ENCODE measurements at places on chromosomes 11 and 22. TPM values are rescaled to one million over a fixed set of nuclear protein-coding genes. Genes with fewer than 3 reads are reported as not detected.

DNA sequence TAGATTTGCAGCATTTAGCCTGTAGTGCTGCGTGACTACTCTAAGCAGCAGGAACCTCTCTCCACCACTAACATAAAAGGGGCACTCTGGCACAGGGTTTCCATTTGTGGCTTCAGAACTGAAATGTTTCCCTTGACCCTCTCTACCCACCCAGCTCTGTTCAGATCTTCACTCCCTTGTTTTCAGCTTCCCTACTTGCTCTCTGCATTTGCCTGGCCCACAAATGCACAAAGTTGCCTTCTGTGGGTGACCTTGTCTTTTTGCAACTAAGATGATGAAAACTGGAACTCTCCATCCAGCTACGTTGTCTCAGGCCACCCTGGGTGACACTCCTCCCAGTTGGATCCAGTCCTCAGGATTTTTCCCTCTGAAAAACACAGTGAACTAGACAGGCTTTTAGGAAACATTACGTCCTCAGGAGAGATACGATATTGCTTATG lies 19.8 kb upstream of the PSMA1 start:
- H3K27me3 ChIP-seq: no peaks in the 10 kb centered on the region
- H3K27ac ChIP-seq: no peak overlapping the region
- H3K4me1 ChIP-seq: peaks cover 10% of the 10 kb centered on the region
- no peak overlapping the region for H3K4me3 ChIP-seq
- no peaks in the 10 kb centered on the region for H3K36me3 ChIP-seq

GRCh38 chr11:1404461-1405185 lies 14.9 kb downstream of the BRSK2 start:
- H3K4me3 ChIP-seq: no peak overlapping the region
- H3K27me3 ChIP-seq: no peaks in the 10 kb centered on the region
- no peak overlapping the region for H3K27ac ChIP-seq
- no peak for DNase-seq

DNA sequence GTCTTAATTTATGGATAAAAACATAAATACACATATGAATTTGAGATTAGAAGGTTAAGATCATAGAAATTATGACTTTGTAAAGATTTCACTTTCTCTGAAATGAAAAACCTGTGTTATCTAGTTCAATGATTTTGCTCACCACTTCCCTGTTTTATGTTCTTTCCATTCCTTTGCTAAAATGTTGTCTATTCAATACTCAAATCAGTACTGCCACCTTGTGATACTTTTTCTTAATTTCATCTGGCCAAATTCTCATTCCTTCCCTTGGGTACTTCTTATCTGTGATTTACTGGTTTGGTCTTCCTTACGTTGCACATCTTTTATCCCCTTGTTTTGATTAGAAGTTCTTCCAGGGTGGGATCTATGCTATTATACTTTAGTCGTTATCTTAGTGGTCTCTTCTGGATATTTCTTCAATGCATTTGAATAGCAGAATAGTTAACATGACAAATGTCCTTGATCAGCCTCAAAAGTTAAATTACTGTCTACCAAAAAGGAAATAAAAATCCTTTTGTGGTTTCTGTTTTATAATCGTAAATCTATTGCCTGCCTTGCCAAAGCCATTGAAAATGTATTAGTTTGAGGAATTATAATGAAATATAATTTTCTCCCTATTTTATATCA lies 197.0 kb downstream of the PGR start:
- no peaks in the 10 kb centered on the region for H3K36me3 ChIP-seq
- no peak overlapping the region for H3K4me3 ChIP-seq
- DNase-seq: no peak

The NLRP6 gene
- total RNA-seq: 0.49 TPM

GRCh38 chr11:27291302-27291889 lies 71.6 kb downstream of the CCDC34 start:
- no peaks in the 10 kb centered on the region for H3K27me3 ChIP-seq
- H3K27ac ChIP-seq: no peak overlapping the region
- no peaks in the 10 kb centered on the region for H3K4me1 ChIP-seq
- DNase-seq: no peak

DNA sequence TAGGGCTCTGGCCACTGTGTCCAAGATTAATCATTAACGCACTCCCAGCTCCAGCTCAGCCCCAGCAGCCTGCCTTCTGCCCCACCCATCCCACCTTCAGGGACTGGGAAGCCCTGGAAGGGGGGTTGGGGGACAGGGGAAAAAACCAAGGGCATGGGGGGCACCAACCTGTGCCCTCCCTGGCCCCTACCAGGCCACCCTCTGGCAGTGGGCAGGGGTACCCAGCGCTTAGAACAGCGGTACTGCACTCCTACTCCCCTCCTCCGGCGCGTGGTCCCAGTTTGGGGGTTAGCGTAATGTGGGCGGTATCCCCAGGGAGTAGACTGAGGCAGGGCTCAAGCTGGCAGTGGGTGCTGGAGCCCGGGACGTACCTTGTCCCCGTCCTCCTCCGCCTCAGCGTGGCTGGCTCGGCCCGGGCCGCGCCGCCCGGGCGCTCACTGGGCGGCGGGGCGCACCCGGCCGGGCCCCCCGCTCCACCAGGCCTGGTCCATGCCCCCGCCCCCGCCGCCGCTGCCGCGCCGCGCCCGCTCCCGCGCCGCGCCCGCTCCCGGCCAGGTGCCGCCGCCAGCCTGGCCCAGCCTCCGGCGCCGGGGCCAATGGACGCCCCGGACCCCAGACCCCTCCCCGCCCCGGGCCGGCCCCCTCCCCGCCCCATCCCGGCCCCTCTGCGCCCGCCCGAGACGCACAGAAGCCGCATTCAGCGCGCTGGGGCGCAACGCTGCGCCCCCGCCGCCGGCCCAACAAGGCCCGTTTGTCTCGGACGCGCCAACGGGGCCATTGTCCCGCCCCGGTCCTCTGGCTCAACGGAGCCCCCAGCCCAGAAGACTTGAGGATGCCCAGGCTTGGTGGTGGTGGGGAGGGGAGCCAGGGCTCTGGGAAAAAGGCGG lies at the start of gene GAL3ST1:
Gene GAL3ST1, minus strand, starts transcription at position 571 of the 887 bp plus-strand sequence. CDS start 17,273 bp downstream, outside the sequence.
- H3K4me1 ChIP-seq: peaks cover 16% of the 10 kb centered on the region
- H3K4me3 ChIP-seq: peak within 1 kb of the TSS; percentile 36
- no peaks in the 10 kb centered on the region for H3K27me3 ChIP-seq

- peaks cover 31% of the 10 kb centered on the region for H3K4me1 ChIP-seq
- H3K36me3 ChIP-seq: no peaks in the 10 kb centered on the region
Observed at GRCh38 chr11:10730151-10730550, 20.9 kb upstream of the CTR9 start.

DNA sequence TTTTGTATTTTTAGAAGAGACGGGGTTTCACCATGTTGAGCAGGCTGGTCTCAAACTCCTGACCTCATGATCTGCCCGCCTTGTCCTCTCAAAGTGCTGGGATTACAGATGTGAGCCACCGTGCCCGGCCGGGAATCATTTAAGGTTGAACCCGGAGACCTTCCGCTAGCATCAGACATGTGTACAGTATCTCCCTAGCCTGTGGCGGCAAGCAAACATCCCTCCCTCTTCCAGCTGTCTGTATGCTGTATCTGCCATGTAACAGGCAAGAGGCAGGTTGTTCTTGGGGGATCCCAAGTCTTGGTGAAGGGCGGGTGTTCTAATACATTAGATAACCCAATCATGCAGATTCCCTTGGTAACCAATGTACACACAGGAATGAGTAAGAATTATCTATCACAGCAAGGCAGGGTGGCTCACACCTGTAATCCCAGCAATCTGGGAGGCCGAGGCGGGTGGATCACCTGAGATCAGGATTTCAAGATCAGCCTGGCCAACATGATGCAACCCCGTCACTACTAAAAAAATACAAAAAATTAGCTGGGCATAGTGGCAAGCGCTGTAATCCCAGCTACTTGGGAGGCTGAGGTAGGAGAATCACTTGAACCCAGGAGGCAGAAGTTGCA lies 58.1 kb upstream of the RBFOX2 start:
- H3K4me1 ChIP-seq: no peaks in the 10 kb centered on the region
- no peak overlapping the region for H3K27ac ChIP-seq
- no peaks in the 10 kb centered on the region for H3K36me3 ChIP-seq
- no peak overlapping the region for H3K4me3 ChIP-seq
- DNase-seq: no peak
- H3K27me3 ChIP-seq: no peaks in the 10 kb centered on the region

DNA sequence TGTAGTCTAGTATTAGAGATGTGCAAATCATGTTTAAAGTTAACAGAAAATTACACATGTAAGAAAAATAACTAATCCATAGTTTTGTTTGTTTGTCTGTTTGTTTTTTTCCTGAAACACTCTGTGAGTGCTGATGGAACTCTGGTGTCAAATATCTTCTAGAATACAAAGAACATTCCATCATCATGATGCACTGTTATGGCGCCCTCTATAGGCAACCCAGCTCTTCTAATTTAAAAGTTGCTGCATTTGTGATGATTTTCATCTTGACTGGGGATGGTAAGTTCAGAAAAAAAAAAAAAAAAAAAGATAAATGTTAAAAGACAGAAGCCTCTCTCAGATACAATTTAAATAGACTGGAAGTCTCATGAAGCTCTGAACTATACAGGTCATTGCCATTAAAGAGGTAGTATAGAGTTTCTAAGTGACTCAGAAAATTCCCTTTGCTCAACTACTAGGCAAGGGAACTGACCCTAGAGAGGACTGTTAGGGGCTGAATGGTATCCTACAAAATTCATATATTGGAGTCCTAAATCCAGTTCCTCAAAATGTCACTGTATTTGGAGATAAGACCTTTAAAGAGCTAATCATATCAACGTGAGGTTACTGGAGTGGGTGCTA lies 597.2 kb upstream of the ANO3 start:
- DNase-seq: no peak
- no peaks in the 10 kb centered on the region for H3K4me1 ChIP-seq
- no peak overlapping the region for H3K4me3 ChIP-seq
- H3K27me3 ChIP-seq: no peaks in the 10 kb centered on the region
- H3K36me3 ChIP-seq: no peaks in the 10 kb centered on the region
- H3K27ac ChIP-seq: no peak overlapping the region

The ATL3 gene
- total RNA-seq: 72.2 TPM

- DNase-seq: no peak
- no peaks in the 10 kb centered on the region for H3K27me3 ChIP-seq
- no peak overlapping the region for H3K4me3 ChIP-seq
- no peaks in the 10 kb centered on the region for H3K36me3 ChIP-seq
- no peak overlapping the region for H3K27ac ChIP-seq
Observed at GRCh38 chr11:108975026-108975425, 310.2 kb downstream of the DDX10 start.

The IGLL1 gene
- total RNA-seq: not detected

GRCh38 chr11:83702796-83703195 lies 416.6 kb upstream of the CCDC90B start:
- H3K36me3 ChIP-seq: no peaks in the 10 kb centered on the region
- H3K4me1 ChIP-seq: peaks cover 4% of the 10 kb centered on the region
- no peaks in the 10 kb centered on the region for H3K27me3 ChIP-seq
- no peak overlapping the region for H3K27ac ChIP-seq

- H3K27ac ChIP-seq: no peak overlapping the region
- no peak for DNase-seq
- H3K4me3 ChIP-seq: no peak overlapping the region
- H3K27me3 ChIP-seq: no peaks in the 10 kb centered on the region
- H3K4me1 ChIP-seq: no peaks in the 10 kb centered on the region
Observed at GRCh38 chr11:72602250-72602904, 71.8 kb downstream of the PDE2A start.

The PPFIBP2 gene
- 48.1 TPM for total RNA-seq

DNA sequence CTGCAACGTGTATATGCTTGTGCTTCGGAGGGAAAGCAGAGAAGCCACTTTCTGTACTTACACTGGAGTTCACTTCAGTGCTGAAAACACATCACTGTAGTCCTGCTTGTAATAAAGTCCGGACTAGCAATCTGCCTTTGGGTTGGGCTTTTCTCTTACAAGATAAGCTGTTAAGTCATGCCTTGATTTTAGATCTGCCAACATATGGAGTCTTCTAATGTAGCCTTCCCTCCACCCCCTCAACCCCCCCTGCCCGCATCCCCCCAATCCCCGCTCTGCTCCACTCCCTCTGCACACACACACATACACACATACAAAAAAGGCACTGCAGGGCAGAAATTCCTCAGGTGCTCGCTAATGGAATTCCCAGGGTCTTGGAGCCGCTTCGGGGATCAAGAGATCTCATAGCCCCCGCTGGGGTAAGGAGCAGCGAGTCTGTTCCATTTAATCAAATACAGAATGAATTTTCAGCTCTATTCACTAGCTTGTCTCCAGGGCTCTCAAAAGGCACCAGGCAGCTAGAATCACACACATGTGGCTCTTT lies 3.4 kb downstream of the CDON start:
- H3K4me3 ChIP-seq: no peak overlapping the region
- H3K27me3 ChIP-seq: no peaks in the 10 kb centered on the region
- H3K36me3 ChIP-seq: no peaks in the 10 kb centered on the region
- H3K4me1 ChIP-seq: peaks cover 18% of the 10 kb centered on the region
- DNase-seq: no peak
- no peak overlapping the region for H3K27ac ChIP-seq

The TNRC6B gene
- 32.7 TPM for total RNA-seq

GRCh38 chr11:62905927-62906531 lies 15.1 kb downstream of the CHRM1 start:
- no peak overlapping the region for H3K4me3 ChIP-seq
- H3K27me3 ChIP-seq: no peaks in the 10 kb centered on the region
- no peaks in the 10 kb centered on the region for H3K36me3 ChIP-seq
- no peak for DNase-seq
- H3K27ac ChIP-seq: no peak overlapping the region

- H3K27me3 ChIP-seq: no peaks in the 10 kb centered on the region
- H3K4me3 ChIP-seq: no peak overlapping the region
- no peaks in the 10 kb centered on the region for H3K36me3 ChIP-seq
- H3K4me1 ChIP-seq: no peaks in the 10 kb centered on the region
- H3K27ac ChIP-seq: no peak overlapping the region
Observed at GRCh38 chr22:37439347-37439746, 12.1 kb upstream of the ELFN2 start.

- no peak for DNase-seq
- no peaks in the 10 kb centered on the region for H3K27me3 ChIP-seq
- H3K4me3 ChIP-seq: no peak overlapping the region
- H3K27ac ChIP-seq: no peak overlapping the region
- H3K4me1 ChIP-seq: no peaks in the 10 kb centered on the region
Observed at GRCh38 chr11:41053894-41054293, 405.6 kb downstream of the LRRC4C start.

The ELMOD1 gene
- not detected for total RNA-seq

DNA sequence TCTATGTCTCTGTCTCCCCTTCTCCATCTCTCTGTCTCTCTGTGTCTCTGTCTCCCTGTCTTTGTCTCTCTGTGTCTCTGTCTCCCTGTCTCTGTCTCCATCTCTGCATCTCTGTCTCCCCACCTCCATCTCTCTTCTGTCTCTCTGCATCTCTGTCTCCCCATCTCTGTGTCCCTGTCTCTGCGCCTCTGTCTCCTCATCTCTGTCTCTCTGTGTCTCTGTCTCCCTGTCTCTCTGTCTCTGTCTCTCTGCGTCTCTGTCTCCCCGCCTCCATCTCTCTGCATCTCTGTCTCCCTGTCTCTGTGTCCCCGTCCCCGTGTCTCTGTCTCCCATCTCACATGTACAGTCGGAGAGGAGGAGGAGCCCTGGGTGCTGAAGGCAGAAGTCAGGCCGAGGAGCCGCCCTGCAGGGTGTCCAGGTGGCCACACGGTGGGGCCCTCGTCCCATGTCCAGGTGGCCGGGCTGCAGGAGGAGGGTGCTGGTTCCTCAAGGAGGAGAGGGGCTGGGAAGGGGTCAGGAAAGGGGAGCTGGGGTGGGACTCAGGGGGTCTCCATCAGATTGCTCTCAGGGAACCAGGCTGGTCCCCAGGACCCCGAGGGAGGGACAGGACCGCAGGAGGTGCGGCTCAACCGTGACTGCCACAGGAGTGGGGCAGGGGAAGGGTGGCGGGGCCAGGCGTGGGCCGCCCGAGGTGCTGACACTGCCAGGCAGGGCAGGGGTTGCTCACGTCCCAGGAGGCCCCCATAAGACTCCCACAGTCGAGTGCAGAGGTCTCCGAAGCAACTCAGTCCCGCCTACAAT lies 25.6 kb upstream of the TH start:
- no peak overlapping the region for H3K4me3 ChIP-seq
- no peaks in the 10 kb centered on the region for H3K4me1 ChIP-seq
- no peaks in the 10 kb centered on the region for H3K36me3 ChIP-seq
- no peaks in the 10 kb centered on the region for H3K27me3 ChIP-seq
- no peak overlapping the region for H3K27ac ChIP-seq

Measured in vagina (tissue), 2 donors.